GM04503 (cell line): ENCODE measurements at places on chromosomes 12 and 14.

DNA sequence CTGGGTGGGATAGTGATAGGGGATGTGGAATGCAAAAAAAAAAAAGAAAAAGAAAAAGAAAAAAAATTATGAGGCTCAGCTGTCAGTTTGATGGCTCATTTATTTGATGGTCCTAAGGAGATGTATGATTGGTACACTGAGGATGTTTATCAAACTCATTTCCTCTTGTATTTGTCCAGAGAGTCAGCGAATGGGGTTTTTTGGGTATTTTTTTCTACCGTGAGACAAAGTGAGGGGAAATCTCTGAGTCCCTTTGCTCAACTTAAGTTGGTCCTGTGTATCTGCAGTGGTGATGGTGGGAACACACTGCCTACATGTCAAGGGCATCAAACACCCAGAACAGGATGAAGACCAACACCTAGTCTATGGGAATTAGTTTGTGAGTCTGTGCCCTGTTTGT is 176.9 kb upstream of the HIF1A start:
- DNase-seq = no peak

GRCh38 chr14:100146531-100147091 is 12.8 kb downstream of the DEGS2 start:
- no peak for DNase-seq

DNA sequence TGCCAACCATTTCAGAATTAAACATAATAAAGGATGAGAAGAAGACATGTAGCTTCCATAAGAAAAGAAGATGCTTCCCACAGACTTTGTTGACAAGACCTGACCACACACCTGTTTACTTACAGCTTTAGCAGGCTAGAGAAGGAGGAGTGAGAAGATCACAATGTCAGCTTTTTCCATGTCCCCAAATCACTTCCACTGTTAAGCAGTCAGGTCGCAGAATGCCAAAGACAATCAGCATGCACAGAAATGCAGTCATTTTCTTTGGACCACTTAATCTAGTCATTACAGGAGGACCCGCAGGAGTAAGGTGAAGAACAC is 314.9 kb downstream of the SSPN start:
- no peak for DNase-seq

DNA sequence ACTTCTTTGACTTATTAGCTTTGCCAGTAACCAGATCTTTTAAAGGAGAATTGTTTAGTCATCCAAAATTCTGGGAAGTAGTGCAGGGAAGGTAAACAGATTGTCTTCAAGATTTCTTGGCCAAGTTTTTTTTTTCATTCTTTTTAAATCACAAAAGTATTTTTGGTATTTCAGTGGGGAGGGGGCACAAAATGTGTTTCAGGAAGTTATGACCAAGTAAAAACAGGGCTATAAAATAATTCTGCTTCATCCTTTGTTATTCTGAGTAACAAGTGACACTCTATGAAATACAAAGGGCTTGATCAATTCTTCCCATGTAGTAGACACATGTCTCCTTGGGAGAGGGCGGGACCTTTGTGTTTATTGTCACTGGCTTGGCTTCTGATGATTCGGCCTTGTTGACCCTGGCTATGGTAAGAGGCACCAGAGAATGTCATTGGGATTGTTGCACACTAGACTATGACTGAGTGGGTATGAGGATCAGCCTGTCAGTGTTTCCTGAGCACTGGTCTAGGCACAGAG is 55.4 kb downstream of the SUSD6 start:
- peak; percentile 30 for DNase-seq

DNA sequence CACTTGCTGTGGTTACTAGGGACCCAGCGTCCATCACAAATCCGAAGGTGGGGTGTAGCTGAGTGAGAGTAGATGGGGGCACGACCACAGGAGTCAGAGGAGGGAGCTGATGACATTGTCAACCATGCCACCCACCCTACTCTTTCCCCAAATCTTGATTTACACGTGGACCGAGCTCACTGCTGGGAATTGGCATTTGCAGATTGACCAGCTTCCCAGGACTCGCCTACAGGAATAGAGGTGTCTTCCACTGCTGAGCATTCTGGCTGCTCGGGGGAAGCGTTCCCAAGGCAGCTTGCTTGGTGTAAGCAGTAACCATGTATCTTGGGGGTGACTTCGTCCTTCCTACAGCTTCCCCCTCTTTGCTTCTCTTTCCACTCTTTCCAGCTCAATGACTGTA is 353 bp upstream of the PTPRR start:
- DNase-seq = no peak
